ENCODE measurements at places on chromosomes 6 and 20. TPM values are rescaled to one million over a fixed set of nuclear protein-coding genes. Genes with fewer than 3 reads are reported as not detected.
A peak's percentile ranks its signal among the peaks of the same experiment; 100 is the strongest.

GRCh38 chr6:1216488-1216974, 95.4 kb upstream of the FOXQ1 start:
- DNase-seq: no peak

GRCh38 chr6:134123666-134124208, 71.3 kb upstream of the SLC2A12 start:
- DNase-seq: peak; percentile 58

DNA sequence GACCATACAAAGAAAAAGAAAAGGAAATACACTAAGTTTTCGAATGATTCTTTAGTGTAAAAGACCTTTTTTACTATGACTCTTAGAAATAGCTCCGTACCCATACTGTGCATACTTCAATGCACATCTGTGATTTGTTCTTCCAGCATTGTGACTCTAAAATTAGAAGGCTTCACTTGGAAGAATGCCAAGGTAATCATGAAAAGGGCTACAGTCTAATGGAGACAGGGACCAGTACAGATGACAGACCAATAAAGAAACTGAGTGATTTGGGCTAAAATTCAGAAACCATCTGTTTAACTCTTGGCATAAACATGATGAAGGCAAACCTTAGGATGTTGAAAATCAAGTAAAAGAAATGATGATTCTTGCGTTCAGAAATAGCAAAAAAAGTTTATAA, 46.3 kb downstream of the CYP39A1 start:
- no peak for DNase-seq

DNA sequence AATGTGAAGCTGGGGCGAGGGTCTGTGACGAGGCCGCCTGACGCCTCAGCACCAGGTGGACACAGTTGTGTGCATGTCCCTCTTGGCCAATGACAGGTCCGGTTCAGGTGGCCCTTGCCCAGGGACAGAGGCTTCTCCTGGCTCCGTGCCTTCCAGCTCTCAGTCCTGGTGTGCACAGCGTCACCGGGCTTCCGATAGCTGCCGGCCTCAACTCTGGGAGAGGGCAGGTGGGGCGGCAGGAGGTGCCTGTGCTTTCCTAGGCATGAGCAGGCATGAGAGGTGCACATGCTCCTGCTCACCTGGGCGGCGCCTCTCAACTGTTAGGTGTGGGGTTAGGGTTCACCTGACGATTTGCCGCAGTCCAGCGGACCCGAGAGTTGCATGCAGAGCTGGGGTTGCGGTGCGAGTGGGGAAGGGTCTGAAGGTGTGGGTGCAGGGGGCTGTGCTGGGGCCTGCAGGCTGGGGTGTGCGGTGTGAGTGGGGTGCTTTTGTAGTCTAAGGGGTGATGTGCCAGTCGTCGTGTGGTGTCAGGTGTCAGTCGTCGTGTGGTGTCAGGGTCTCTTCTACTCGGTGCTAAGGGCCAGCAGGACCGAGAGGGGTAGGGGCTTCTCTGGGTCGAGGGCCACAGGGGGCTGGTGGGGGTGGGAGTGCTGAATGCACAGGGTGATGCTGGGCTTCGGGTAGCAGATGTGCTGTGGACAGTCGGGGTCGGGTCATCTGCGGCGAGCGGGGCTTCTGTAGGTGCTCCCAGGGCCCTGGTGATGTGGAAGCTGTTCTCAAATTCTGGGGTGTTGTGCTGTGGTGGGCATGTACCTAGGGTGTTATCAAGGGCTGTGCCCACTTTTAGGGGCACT, 3.8 kb upstream of the SOX18 start:
- DNase-seq: no peak

DNA sequence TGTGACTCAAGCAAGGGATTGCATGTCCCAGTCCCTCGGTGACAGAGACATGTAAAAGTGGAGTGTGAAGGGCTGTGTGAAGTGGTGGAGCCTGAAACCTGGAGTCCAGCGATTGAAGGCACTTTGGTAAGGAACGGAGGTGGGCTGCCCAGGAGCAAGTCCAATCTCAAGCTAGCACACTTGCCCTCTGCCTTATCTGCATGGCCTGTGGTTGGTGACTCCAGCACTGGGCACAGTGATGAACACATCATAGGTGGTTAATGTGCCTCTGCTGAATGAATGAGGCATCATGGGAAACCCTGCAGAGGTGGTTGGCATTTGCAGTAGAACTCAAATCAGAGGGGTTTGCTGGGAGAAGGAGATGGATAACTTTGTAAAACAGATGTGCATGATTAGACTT, 14.9 kb upstream of the ULBP3 start:
- DNase-seq: no peak

GABRR1 gene
- not detected for total RNA-seq

PSMA7 gene
- 367 TPM for total RNA-seq

Data from PC-9 (cell line).